ENCODE measurements at places on chromosomes 6 and 20. TPM values are rescaled to one million over a fixed set of nuclear protein-coding genes. Genes with fewer than 3 reads are reported as not detected.

- no peak for DNase-seq
These were observed 3.2 kb downstream of the PCMT1 start for GRCh38 chr6:149752600-149753373.

DNA sequence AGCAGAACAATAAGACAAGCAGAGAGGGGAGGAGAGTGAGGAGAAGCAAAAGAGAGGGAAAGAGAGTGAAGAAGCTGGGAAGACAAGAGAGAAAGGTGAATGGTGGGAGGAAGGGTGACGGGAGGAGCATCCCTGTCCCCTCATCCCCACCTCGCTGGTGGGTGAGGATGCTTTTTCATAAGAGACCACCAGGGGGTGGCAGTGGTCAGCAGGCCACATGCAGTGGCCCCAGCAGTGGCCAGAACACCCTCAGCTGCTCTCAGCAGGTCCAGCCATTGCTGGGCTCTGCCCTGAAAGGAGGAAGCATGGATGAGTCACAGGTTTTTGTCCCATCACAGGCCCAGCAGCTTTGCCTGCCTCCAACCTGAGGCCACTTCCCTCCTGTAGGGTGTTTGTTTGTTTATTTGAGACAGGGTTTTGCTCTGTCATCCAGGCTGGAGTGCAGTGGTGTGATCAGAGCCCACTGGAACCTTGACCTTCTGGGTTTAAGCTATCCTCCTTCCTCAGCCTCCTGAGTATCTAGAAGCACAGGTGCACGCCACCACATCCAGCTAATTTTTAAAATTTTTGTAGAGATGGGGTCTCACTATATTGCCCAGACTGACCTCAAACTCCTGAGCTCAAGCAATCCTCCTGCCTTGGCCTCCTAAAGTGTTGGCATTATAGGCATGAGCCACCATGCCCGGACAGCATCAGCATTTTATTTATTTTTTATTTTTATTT lies 24.0 kb downstream of the FGD2 start:
- DNase-seq: peak; percentile 66

GRCh38 chr6:90701146-90701781 lies 114.4 kb upstream of the MAP3K7 start:
- no peak for DNase-seq

DNA sequence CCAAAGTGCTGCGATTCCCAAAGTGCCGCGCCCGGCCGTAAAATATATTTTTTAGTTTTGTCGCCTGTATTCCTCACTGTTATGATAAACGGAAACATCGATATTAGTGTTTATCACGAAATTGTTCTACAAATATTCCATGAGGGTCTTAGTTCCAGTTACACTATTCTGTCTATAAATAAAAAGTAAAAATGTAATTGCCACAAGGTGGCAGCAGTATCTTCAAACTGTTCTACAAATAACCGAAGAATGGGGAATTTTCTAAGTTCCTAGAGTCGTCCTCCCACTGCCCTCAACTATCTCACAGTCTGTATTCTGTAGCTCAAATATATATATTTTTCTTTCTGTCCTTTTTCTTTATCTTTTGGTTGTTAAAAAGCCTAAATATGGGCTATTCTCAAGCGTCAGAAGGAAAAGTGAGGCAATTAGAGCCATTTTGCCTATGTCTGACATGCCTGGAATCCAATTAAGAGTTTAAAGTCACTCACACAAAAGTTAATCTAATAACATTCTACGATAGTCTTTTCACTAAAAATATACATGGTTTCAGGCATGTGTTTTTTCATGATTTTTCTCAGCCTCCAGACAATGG lies 14.2 kb upstream of the FAM162B start:
- DNase-seq: peak; percentile 14

SLC22A7 gene
- total RNA-seq: 0.41 TPM

ECT2L gene
- 0.82 TPM for total RNA-seq

DNA sequence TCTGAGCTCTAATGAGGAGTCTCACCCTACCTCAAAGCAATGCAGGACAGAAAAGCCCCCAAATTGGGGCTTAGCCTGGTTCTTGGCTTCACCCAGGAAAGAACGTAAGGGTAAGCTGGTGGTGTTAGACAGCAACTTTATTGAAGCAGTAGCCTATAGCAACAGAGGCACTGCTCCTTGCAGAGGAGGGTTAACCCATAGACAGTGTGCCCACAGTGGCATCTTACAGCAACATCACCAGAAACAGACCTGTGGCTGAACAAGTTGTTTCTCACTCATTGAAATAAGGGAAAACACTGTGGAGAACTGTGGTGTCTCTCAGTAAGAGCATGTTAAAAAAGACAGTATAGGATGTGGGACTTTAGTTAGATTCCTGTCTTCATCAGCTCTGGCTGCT lies 80.4 kb upstream of the SPTLC3 start:
- no peak for DNase-seq

CBLN4 gene
- 7.7 TPM for total RNA-seq

- DNase-seq: no peak
These were observed 7.2 kb upstream of the GATA5 start for GRCh38 chr20:62482974-62483373.

DNA sequence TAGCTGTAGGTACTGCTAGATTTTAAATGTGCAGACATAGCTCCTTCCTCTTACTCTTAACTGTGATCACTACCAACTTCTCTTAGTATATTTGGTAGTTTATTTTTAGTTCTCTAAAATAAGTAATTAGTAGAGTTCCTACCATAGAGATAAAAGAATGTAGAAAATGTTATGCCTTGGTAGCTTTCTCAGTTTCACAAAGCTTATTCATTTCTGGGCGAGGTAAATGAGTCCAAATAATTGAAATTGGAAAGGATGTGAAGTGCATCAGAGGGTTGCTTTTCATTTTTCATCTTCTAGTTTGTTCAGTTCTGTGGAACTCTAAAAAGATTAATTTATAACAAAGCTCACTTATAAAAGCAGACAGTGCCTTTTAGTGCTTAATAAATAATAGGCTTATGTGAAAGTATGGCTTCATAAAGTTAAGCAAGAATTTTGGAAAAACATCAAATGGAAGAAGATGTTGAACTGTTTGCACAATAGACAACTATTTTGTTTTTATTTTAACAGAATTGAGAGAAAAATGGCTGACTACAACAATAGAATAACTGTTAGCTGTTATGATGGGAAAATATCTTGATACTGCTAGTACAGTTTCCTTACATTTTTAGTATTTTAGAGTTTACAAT lies 303.7 kb downstream of the UTRN start:
- DNase-seq: no peak

DNA sequence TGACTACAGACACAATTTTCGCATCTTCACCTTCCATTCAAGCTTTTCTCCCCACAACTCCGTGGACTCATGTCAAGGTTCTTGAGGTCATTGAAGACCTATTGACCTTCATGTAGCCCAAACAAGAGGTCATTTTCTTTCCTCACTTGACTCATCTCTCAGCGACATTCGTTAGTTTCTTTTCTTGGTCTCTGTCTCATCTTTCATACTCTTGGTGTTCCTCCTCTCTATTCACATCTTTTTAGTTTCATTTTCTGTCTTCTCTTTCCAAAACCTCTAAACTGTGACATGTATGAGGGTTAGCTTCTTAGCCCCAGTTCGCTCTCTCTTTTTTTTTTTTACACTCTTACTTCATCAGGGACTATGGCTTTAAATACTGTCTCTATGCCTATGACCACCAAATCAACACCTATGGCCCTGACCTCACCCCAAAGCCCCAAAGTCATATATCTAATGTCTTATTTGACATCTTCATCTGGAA lies 128.6 kb upstream of the BACH2 start:
- DNase-seq: no peak

GRCh38 chr20:15603978-15604805 lies 969.1 kb downstream of the KIF16B start:
- no peak for DNase-seq

- no peak for DNase-seq
These were observed 14.2 kb downstream of the MMP24OS start for GRCh38 chr20:35263532-35264341.

DNA sequence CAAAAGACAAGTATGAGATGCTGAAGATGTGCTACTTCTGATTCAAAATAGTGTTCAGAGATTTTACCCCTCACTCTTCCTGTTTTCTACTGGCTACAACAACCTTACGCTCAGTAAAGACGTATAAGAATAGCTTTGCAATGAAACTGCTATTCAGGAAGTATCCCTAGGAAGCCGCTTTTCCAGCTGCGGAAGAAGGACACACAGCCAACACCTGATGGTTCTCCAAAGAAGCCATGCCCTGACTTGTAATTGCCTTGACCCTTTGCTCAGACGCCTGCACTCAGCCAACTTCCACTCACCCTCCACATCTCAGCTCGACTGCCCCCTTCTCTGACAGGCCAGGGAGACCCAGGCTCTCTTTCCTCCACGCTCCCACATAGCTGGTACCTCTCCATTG lies 111.6 kb downstream of the DTNBP1 start:
- DNase-seq: no peak

DNA sequence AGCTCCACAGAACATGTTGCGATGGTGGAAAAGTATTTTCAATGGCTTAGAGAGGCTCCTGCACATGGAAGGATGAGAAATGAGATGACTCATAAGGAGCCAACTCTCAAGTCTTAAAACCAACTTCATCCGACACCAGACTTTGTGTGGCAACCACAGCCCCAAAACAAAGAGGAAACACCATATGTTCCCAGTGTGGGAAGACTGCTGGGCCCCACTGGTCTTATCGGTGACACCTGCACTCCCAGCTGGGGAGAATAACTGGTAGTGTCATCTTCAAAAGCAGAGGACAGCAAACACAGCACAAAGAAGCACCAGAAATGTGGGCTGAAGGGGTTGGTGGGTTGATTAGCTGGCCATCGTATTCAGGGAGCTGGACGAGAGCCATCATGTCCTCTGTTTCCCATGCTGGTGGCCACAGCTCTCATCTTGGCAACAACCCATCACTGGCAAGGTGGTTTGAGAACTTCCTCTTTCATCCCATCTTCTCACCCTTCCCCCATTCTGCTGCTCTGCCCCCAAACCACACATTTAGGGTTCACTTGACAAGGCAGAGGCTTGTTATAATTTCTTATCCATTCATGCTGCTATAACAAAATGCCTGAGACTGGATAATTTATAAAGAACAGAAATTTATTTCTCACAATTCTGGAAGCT lies 46.0 kb upstream of the TASP1 start:
- DNase-seq: no peak

- no peak for DNase-seq
These were observed 167.7 kb downstream of the SYNDIG1 start for GRCh38 chr20:24637087-24637486.

COL12A1 gene
- total RNA-seq: 22.8 TPM

DNA sequence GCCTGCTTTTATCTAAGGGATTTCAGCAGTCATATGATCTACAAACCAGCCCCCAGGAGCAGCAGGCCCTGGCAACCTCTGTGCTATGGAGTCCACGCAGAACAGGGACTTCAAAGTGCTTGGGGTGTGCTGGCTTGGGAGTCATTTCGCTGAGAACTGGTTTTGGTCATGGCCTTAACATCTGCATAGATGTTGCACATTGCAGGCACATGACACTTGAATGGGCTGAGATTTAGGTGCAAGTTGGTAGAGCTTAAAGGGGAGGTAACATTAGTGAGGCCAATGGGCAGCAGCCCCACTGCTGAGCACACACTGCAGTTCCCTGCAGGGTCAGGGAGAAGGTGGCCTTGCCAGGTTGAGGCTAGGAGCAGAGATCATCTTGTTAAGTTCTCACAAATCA lies 43.6 kb downstream of the RREB1 start:
- DNase-seq: no peak

DNA sequence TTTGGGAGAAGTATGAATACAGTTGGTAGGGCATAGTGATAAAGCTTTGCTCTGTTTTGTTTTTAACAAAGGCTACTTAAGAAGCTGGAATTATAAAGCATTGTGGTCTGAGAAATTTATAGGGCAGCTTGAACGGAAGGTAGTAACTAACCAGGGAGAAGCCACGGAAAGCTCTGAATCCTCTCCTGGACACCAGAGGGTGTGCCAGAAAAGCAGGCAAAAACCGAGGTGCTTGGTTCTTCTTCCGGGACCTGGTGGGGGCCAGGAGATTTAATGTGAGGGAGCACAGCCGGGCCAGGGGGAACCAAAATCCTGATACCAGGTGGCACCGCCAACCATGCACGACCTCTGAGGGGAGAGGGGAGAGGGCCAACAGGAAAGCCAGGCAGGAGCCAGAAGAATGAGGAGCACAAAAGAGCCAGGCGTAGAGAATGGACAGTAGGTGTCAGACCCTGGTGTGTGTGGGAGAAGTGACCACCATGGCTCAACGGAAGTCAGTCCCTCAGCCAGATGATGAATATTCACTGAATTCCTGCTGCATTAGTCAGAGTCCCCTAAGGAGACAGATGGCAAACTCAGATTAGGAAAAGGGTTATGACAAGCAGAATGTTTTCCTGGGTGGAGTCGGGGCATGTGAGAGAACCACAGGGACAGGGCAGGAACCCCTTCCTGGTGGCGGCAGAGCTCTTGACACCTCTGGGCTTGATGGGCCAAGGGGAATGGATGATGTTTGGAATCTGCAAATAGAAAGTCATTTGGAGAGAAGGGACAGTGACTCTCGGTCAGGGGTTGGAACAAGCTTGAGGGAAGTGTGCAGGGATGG lies 262.3 kb downstream of the ZNF217 start:
- DNase-seq: no peak

- peak; percentile 45 for DNase-seq
These were observed 54.3 kb downstream of the MYLIP start for GRCh38 chr6:16183187-16183664.

- no peak for DNase-seq
These were observed 7.9 kb upstream of the DEFB125 start for GRCh38 chr20:79565-79964.

- no peak for DNase-seq
These were observed 9.3 kb upstream of the RPS6KA2 start for GRCh38 chr6:166636191-166636933.

PROKR2 gene
- total RNA-seq: 8.6 TPM

CST3 gene
- total RNA-seq: 63.6 TPM

NRN1 gene
- 9.8 TPM for total RNA-seq

GRCh38 chr20:62603907-62604785 lies 38.2 kb upstream of the SLCO4A1 start:
- DNase-seq: no peak

DNA sequence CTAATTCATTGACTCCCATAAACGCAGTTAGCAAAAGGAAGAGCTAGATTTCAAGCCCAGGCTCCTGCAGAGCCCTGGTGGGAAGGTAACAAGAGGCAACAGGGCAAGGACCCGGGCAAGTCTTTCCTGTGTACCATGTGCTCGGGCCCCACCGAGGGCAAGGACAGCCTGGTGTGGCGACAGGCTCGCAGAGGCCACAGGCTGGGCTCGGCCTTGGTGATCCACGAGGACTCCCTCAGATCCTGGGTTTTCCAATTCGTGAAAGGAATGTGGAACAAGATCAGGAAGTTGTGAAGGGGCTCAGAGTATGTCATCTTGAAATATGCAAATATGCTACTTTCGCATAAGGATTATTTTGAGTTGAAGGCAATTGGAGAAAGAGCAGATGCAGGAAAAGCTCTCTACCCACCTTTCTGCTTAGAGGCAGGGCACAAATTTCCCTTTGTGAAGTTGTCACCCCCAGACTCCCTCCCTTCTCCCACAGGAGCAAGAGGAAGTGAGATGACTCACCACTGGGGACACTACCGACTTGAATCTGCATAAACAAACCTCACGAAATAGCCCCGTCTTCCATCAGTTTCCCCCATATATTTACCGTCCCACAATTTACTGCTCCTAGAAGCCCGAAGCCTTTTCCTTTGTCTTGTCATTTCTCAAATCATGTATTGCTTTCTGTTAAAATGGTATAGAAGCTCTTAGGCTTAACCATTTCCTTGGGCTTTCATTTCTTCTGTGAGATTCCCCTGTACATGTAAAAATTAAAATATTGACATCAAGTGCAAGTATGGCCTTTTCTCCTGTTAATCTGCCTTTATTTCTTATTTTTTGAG lies 79.0 kb downstream of the PSMG4 start:
- no peak for DNase-seq

- peak; percentile 43 for DNase-seq
These were observed 149.5 kb downstream of the DOK5 start for GRCh38 chr20:54624706-54625390.
